ENCODE measurements at places on chromosomes 1 and 21. TPM values are rescaled to one million over a fixed set of nuclear protein-coding genes. Genes with fewer than 3 reads are reported as not detected.

Gene HCRTR1
- not detected for polyA plus RNA-seq

Gene KRTAP10-5
- not detected for polyA plus RNA-seq

Gene FAM3B
- polyA plus RNA-seq = 14.1 TPM

GRCh38 chr21:18772897-18773296 lies 369.3 kb upstream of the TMPRSS15 start:
- no peak for DNase-seq

- DNase-seq = no peak
Measured at GRCh38 chr1:17998889-17999288, 108.7 kb upstream of the IGSF21 start.

- DNase-seq = no peak
Measured at GRCh38 chr21:29979043-29979442, 39.2 kb upstream of the GRIK1 start.

Gene IL20
- polyA plus RNA-seq = 0.37 TPM

Measured in testis (tissue), 5 donors.